ENCODE measurements at places on chromosomes 2 and 18.

GRCh38 chr2:27461118-27461517, 18.9 kb downstream of the KRTCAP3 start:
- no peak for DNase-seq

DNA sequence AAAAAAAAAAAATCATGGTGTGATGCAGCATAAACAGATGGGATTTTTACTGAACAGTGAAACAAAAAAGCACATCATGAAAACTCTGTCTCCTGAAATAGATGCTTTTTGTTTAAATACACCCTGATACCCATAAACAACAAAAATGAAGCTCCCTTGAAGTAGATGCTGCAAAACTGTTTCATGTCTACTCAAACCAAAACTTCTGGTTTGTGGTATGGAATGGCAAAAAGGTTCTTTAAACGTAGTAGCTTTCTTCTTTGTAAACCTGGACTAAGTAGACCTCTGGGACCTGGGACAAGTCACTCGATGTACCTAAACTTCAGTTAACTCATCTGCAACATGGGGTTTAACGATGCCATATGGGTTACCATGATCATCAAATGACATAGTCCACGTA, 64.4 kb upstream of the RAPH1 start:
- no peak for DNase-seq

DNA sequence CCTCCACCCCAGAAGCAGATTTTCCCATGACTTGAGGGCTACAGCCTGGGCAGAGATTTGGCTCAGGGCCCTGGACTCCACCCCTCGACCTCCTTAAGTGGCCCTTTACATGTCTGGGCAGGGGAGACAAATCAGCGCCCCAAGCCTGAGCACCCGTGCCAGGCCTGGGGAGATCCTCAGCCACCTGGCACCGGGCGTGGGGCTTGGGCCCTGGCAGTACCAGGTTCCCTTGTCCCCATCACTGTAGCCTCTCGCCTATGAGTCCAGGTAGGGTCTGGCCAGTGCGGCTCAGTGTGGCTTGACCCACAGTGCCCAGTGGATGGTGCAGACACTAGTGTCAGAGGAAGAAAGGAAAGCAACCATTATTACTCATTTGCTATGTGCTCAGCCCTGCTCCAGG, 22.0 kb upstream of the DNMT3A start:
- DNase-seq: no peak

DNA sequence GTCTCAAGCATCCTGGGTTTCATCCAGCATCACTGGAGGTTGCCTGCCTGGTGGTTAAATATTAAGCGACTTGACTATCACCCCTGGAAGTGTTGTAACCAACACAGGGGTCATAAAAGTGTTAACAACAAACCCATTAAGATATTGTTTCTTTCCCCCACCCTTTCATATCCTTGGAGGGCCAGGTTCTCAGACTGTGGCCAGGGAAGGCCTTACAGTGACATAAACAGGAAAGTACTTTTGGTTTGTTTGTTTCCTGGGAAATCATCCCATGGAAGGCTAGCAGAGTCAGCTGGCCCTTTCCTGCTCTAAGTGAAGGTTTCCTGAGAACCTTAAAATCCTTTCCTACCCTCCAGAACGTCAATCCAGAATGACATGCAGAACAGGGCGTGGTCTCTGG, 160.9 kb downstream of the CLIP4 start:
- DNase-seq: no peak

- no peak for DNase-seq
Measured at GRCh38 chr2:45586600-45586999, 24.5 kb downstream of the SRBD1 start.

- no peak for DNase-seq
Measured at GRCh38 chr2:131557558-131558321, 30.1 kb downstream of the CCDC74A start.

DNA sequence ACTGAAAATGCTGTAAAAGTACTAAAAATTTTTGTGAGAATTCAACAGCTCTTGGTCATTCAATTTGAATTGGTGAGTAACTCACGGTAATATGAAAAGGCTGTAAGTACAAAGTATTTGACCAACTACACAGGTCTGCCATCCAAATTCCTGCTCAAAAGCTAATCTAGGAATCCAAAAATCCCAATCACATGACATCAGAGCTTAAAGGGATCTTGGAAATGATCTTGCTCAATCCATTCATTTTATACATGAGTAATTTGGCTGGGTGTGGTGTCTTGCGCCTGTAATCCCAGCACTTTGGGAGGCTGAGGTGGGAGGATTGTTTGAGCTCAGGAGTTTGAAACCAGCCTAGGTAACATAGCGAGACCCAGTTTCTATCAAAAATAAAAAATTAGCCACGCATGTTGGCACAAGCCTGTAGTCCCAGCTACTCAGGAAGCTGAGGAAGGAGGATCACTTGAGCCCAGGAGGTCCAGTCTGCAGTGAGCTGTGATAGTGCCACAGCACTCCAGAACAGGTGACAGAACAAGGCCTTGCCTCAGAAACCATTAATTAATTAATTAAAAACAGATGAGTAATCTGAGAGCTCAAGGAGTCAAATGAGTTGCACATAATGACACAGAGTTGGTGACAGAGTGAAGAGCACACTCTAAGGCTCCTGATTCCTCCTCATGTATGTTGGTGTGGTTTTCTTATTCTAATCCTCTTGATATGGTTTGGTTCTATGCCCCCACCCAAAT, 19.8 kb downstream of the SPIRE1 start:
- no peak for DNase-seq

- DNase-seq: no peak
Measured at GRCh38 chr2:46167924-46168323, 129.3 kb upstream of the EPAS1 start.

DNA sequence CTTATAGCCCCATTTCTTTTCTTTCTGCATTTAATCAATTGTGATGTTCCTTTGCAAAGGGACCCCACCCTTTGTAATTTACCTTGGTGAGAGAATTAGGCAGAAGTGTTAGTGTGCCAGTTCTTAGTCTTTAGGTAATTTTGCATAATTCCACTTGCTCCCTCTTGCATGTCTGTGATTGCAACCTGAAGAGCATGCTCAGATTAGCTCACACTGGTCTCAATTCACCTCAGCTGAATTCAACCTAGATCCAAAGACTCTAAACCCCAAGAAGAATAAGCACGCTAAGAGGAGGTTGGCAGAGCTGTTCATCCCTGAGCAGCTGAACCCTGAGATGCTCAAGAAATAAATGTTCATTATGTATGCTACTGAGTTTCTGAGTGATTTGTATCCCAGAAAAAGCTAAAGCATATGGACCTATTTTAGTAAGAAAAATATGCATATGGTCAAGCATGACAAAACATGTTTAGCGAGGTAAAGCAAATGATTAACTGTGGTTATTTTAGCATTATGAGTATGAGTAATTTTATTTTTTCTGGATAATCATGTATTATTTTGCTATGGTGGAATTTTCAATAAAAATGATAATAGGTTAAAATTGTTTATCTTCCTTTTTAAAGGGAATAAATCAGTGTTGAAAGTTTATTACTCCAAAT, 299.2 kb upstream of the ZSWIM2 start:
- no peak for DNase-seq

- no peak for DNase-seq
Measured at GRCh38 chr2:105824446-105824845, 79.7 kb downstream of the NCK2 start.

DNA sequence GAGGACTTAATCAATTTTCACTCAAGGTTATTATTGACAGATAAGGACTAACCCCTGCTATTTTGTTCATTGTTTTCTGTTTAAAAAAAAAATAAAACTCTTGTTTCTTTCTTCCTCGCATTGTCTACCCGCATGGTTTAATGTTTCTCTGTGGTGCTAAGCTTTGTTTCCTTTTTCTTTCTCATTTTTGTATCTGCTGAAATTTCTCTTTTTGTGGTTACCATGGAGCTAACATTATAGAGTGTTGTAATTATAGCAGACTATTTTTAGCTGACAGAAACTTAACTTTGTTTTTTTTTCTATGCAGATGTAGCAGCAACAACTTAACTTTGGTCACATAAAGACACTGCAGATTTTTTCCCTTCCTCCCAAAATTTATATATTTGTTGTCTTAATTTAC, 43.1 kb upstream of the CHN1 start:
- no peak for DNase-seq

DNA sequence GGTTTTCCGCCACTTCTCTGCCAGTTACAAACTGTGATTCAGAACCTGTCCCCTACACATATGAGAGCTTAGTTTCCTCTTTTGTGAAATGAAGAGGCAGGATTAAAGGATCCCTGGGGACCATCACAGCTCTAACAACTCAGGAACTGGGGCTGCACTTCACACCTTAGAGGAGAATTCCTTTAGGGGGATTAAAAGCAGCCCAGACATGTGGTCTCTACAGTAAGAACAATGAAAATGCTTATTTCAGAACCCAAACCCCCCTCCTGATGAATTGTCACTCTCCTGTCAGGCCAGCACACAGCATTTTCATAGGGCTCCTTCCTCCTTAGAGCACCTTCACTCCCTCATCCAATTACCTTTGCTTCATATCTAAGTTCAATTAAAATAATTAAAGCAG, 101.5 kb upstream of the NEDD4L start:
- DNase-seq: no peak

DNA sequence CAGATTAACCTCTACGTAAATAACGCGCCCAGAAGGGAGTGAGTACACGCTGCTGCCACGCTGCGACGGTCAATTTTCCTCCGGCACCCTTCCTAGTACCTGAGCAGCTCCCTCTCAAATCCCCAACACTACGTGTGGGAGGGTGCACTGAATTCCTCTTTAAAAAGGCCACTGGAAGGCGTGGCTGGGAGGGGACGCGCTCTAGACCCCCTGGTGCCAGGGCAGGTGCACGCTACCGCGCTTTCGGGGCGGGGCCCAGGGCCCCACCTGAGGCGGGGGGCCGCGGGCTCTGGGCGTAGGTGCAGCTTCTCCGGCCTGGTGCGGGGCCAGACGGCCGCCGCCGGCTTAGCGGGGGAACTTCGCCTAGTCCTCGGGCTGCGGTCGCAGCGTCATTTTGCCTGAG, 668 bp upstream of the ANKRD12 start:
- DNase-seq: peak; percentile 37

DNA sequence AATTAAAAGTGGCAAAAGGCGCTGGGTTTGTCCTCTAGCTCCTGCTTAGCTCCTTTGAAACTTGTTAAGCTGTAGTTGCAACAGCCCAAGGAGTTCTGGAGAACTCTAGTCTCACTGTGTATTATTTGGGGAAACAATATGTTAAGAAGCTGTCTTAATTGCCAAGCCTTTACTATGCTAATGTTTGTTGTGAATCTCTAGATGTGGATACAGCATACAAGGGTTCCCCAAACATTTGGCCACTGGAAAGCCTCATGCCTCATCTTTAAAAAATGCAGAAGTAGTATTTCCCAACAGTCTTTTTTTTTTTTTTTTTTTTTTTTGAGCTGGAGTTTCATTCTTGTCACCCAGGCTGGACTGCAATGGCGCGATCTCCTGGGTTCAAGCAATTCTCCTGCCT, 236.7 kb downstream of the PRKCE start:
- no peak for DNase-seq

DNA sequence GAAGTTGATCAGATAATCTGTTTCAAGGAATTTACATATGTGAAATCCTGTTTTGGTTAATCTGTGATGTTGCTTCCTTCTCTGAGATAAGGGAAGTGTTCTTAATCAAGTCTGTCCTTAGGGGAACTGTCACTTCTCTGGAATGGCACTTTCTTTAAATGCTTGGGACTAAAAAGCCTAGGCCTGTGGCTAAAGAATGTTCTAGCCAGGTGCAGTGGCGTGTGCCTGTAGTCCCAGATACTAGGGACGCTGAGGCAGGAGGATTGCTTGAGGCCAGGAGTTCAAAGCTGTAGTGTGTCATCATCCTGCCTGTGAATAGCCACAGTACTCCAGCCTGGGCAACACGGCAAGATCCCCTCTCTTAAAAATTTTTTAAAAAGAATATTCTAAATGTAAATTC, 217.6 kb upstream of the SIX3 start:
- no peak for DNase-seq

- DNase-seq: peak; percentile 26
Measured at GRCh38 chr2:149741646-149742045, 154.1 kb upstream of the MMADHC start.

- no peak for DNase-seq
Measured at GRCh38 chr2:230879271-230879882, 14.6 kb downstream of the ITM2C start.

DNA sequence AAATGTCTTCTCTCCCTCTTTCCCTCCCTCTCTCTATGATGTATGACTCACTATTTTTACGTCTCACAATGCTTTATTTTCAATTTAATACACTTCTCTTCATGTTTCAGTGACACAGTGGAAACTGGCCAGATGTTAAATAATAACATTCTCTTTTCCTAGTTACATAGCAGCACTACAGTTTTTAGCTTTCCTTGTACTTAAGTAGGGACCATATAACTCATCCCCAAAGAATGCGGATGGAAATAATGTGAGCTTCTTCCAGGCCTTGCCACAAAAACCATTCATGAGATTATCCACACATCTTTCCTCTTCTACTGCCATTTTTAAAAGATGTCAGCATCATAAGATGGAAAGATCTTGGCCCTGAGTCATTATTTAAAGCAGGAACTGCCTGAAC, 789.4 kb downstream of the LRP1B start:
- DNase-seq: peak; percentile 0

DNA sequence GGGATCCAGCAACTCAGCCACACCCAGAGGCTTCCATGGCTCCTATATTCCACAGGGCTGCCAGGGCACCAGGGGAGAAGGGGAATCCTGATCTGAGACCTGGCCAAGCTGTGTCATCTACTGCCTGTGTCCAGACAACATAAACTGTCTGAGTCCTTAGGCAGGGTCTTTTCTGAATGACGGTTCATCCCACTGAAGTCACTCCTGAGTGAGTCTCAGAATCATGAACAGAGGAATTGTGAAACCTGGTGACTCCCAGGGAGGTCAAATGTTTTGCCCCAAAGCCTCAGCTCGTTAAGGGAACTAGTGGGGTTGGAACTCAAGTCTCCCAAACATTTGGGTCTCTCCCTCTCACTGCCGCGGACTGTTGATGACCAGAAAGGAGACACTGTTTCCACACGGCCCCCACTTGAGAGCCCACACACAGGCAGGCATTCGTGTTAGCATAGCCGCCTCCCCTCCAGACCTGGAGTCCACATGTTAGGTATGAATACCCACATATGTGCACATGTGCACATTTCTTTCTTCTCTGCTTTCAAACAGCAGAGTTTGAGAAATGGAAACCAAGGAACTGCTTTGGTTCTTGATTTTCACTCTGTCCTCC, 125.0 kb upstream of the MSH6 start:
- no peak for DNase-seq

DNA sequence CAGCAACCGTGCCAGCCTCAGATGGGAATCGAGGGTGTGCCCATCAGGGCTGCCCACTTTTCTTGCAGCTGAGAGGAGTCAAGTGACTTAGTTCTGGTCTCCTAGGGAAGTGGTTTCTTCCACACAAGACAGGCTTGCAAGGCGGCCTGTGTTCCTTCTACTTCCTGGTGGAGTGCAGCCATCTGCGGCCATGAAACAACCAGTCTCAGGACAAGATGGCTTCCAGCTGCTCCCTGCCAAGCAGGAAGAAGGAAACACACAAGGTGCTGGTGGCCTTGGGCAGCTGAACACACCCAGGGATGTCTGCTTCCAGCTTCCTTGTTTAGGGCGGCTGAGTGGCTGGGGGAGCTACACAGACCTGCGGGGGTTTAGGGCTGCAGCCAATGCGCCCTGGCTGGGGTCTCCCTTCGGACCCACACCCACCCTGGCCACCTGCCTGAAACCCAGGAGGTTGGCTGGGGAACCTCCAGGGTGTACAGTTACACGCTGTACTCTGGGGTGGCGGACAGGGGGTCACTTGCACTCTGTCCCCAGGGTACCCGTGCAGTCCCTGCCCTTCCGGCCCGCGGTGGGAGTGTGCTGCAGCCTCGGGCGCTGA, 34.7 kb downstream of the PTPN18 start:
- no peak for DNase-seq

- no peak for DNase-seq
Measured at GRCh38 chr2:28345619-28346018, 47.0 kb upstream of the FOSL2 start.

- no peak for DNase-seq
Measured at GRCh38 chr2:10132043-10132575, 9.6 kb downstream of the RRM2 start.

Data from RWPE1 (cell line).